ENCODE measurements at places on chromosomes 7 and 10.

- no peak for DNase-seq
Observed at GRCh38 chr10:5890452-5890915, 441 bp downstream of the FBH1 start.

DNA sequence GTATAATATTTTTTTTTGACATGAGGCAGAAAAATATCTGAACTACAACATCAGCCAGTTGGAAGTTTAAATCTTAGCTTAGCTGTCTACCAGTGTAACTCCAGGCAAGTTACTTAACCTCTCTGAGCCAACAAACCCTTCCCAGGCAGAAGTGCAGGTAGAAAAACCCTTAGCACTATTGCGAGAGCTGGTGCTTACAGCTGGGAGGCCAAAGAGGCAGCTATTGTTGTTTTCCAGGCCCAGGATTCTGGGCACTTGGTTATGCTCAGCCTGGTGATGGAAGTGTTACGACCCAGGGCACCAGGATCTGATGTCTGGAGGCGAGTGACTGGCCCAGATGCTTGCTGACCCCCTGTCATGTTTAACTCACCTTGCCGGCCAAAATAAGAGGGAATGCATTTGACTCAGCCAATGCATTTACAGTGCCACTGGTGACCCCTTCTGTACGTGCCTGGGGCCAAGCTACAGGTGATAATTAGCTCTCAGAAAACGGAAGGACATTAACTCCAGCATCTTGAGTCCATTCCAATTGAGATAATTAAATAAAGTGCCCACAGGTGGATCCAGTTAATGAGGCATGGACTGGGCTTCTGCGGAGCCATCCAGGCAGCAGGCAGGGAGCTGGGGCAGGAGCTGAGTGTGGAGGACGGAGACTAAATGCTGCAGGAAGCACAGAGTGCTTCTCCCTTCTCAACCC is 126.5 kb upstream of the HABP2 start:
- DNase-seq, result no peak

DNA sequence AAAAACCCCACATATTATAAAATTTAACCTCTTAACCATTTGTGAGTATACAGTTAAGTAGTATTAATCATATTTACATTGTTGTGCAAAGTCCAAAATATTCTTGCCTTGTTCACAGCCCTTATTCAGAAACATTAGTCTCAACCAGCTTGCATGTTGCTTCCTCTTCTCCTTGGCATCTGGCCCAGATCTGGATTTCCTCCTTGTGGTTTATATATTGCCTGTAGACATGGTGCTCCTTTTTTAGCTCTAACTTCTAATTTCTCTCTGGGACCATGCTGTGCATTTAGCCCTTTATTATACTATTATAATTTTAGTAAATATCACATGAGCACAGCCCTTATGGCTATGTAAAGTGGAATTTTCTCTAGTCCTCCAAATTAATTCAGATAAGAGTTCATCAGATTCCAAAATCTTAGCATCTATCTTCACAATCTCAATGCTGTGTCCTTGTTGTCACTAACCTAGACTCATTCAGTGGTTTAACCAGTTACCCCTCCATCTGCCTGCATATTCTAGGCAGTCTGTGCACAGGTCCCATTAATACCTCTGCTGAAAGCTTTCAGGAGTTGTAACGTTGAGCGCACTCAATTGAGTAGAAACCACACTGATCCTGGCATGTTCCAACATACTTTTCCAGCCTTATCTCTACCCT is 7.9 kb downstream of the CPED1 start:
- no peak for DNase-seq

GRCh38 chr7:150955519-150956394 is 22.4 kb downstream of the KCNH2 start:
- no peak for DNase-seq

GRCh38 chr7:155834486-155835048 is 22.3 kb upstream of the SHH start:
- DNase-seq, result no peak

Data from GM13976 (cell line).